ENCODE measurements at places on chromosomes 11 and 22.
A peak's percentile ranks its signal among the peaks of the same experiment; 100 is the strongest.

DNA sequence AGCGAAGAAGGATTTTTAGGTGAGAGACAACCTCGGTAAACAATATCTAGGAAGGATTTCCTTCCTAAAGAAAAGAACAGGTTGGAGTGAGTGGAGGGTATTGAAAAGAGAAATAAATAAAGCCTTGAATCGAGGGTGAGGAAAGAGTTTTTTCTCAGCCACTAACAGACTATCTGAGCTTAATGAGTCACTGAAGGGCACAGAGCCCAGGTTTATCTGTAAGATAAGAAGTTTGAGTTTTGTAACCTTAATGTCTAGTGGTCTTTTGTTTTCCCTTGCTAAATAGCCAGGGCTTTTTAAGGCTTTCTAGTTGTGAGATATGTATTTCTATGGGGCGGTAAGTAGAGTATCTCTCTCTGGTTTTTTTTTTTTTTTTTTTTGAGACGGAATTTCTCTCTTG lies 394.5 kb upstream of the KIRREL3 start:
- no peak for DNase-seq
- H3K27me3 ChIP-seq = peaks cover 2% of the 10 kb centered on the region
- H3K4me1 ChIP-seq = peaks cover 8% of the 10 kb centered on the region
- no peak overlapping the region for H3K4me3 ChIP-seq
- H3K27ac ChIP-seq = no peak overlapping the region
- no peaks in the 10 kb centered on the region for H3K36me3 ChIP-seq

DNA sequence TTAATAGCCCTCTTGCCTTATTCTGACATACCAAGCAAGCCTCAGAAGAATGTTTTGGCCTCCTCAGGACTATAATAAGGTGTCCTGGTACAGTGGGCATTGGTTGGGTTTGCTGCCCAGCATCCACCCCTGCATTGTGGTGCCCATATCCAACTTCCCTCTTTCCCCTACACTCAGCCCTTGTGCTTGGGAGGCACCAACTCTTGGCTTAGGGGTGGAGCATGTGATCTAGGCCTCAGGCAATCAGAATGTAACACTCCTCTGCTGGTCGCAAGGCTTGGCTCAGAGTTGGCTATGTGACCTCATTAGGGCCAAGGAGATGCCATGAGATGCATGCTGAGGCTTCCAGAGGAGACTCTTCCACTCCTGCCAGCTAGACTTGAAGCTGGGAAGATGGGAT lies 123.0 kb downstream of the CSNK2A3 start:
- no peak overlapping the region for H3K27ac ChIP-seq
- H3K27me3 ChIP-seq = no peaks in the 10 kb centered on the region
- no peak for DNase-seq

DNA sequence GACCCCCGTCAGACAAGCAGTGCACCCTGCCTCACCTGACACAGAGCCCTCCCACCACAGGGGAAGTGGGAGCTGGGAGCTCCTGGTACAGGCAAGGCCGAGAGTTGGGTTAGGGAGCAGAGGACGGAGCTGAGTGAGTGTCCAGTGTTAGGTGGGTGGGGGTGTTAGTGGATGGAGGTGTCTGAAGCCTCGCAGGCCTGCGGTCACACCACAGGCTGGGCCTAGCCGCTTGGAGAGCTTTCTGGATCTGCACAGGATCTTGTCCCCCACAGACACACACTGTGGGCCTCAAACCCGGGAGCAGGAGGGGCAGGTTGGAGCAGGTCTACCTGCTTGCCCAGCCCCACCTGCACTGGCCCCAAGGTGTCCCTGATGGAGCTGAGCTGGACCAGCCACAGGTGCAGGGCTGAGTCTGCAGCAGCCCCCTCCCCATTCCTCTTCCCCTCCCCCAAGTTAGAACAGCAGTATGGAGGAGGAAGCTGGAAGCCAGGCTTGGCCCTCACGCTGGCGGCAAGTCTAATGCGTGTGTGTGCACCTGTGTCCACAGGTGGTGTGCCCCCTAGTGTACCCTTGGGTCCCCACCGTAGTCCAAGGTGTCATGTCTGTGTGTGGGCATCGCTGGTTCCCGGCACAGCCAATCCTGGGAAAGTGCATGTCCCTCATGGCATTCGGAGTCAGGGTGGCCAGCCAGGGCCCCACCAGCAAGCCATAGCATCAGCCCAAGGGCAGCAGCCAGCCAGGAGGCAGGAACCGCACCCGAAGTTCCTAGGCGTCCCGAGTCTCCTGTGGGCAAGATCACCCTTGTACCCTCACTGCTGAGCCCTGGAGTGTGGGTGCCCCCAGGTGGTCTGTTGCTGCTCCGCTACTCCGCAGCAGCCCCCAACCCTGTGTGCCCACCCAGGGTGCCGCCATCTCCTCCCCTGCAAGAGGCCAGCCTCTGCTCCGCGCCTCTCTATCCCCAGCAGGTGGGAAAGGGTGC lies 2.0 kb upstream of the GATD1 start:
- no peaks in the 10 kb centered on the region for H3K36me3 ChIP-seq
- DNase-seq = no peak
- no peak overlapping the region for H3K4me3 ChIP-seq

GRCh38 chr11:94593030-94593429 lies 25.9 kb downstream of the PIWIL4 start:
- H3K27me3 ChIP-seq = no peaks in the 10 kb centered on the region
- H3K4me3 ChIP-seq = no peak overlapping the region
- no peaks in the 10 kb centered on the region for H3K36me3 ChIP-seq
- no peak overlapping the region for H3K27ac ChIP-seq

GRCh38 chr11:94656968-94657367 lies 89.8 kb downstream of the PIWIL4 start:
- H3K36me3 ChIP-seq = no peaks in the 10 kb centered on the region
- H3K4me1 ChIP-seq = peaks cover 8% of the 10 kb centered on the region
- no peaks in the 10 kb centered on the region for H3K27me3 ChIP-seq
- no peak overlapping the region for H3K27ac ChIP-seq
- DNase-seq = peak; percentile 25

- H3K4me1 ChIP-seq = peaks cover 7% of the 10 kb centered on the region
- H3K27me3 ChIP-seq = no peaks in the 10 kb centered on the region
- H3K36me3 ChIP-seq = no peaks in the 10 kb centered on the region
- no peak for DNase-seq
These were observed 2.8 kb upstream of the FADD start for GRCh38 chr11:70200212-70200844.

Measured in H1 (cell line).